ENCODE measurements at places on chromosomes 3 and 15.

DNA sequence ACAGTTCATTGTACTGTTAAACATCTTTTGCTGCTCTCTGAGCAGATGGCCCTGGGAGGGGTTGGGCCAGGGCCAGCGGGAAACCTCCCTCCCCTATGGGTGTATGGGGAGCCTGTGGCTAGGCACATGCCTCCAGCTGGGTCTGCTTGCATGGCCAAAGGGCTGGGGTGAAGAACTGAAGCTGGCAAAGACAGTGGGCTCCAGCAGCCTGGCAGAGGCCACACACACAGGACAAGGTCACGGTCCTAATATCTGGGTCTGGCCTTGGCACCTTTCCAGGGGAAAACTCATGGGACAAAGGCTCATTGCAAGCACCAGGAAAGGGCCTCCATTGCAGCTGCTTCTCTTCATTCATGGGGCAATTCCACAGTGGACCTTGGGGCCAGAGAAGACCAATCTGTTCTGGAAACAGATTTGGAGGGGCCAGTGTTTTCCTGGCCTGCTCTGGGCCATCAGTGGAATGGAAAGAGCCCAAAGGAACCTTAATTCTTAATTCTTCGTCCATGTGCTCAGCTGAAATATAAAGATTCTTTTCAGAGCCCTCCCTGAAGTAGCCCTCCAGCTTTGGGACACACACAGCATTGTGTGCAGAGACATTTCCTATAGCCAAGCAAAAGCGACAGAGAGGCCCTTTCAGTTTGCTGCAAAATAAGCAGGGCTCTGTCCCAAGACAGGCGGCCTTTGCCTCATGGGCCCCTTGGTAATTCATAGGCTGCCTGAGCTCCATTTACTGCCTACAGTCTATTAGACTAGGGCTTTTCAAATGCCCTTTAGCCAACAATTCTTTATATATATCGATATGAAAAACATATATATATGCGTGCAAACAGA, 11.3 kb upstream of the LIMD1 start:
- peak; percentile 21 for DNase-seq

- no peak for DNase-seq
Measured at GRCh38 chr3:122681974-122682409, 1.4 kb downstream of the PARP14 start.

DNA sequence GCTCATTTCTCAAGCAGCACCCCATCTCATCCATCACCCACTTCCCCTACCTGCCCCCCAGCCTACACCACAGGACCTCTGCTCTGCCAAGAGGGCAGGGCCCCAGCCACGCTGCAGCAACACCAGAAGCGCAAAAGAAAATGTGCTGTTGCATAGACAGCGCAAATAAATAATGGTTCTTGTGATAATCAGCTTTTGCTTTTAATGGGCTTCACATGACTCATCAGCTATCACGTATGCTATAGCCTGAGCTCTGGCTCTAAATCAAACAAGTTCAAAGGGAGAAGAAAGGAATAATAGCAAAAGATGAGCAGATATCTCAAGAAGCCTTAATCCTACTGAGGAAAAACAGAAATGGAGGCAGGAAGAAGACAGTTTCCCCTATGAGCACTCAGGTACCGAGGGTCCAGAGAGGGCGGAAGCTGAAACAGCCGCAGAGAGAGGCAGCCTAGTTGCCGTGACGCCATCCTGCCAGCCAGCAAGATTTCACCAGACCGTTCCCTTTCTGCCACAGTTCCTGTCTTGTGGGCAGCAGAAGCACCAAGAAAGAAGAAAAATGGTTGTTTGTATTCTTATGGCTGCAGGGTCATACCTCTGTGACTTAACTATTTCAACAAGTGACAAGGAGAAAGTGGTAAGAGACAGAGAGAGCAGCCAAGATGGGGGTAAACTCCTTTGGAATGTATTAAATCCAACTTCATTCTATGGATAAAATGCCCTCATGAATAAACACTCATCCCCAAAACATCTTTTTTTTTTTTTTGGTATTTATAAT, 22.0 kb downstream of the RAB27A start:
- no peak for DNase-seq

DNA sequence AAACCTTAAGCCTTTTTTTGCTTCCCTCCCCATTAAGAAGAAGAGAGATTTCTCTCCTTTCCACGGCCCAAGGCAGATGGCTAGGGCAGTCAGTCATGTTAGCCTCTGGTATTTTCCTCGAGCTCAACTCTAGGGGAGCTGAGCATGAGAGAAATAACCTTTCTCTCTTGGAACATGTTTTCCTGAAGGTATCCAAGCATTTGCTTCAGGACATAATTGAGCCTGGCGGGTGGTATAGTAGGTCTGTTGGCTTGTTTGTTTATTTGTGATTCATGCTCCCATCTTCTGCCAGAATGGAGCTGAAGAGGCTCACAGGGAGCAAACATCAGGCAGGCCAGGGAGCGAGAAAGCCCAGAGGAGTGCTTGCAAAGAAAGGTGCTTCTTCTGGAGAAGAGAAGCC, 102.5 kb downstream of the MESD start:
- DNase-seq: no peak

- DNase-seq: no peak
Measured at GRCh38 chr3:60025096-60026050, 975.5 kb upstream of the CFAP20DC start.

DNA sequence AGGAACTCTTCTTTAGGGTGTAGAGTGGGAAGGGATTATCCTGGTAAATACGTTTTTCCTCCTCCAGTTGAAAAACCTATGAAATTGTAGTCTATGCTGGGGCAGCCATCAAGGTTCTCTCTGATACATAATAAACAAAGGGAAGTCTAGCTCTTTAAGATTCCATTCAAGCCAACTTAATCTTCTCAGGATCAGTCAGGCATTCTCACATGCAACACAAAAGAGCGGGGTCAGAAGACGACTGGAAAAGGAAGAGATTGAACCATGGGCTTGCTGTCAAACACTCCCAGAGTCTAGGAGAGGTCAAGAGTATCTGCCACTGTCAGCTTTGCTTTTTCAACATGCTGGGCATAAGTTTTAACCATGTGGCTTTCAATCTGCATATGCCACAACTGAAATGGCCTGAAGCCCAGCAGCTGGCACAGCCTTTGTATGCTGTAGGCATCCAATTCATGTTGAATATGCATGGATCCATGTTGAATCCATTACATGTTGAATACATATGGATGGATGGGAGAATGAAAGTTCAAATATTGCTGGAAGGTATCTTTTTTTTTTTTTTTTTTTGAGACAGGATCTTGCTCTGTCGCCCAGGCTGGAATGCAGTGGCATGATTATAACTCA, 8.5 kb downstream of the TRAT1 start:
- DNase-seq: no peak

- DNase-seq: no peak
Measured at GRCh38 chr15:99006146-99006545, 1.4 kb downstream of the PGPEP1L start.

- no peak for DNase-seq
Measured at GRCh38 chr3:55197021-55197420, 269.2 kb upstream of the LRTM1 start.

GRCh38 chr3:37675833-37676596, 185.7 kb upstream of the CTDSPL start:
- DNase-seq: no peak

DNA sequence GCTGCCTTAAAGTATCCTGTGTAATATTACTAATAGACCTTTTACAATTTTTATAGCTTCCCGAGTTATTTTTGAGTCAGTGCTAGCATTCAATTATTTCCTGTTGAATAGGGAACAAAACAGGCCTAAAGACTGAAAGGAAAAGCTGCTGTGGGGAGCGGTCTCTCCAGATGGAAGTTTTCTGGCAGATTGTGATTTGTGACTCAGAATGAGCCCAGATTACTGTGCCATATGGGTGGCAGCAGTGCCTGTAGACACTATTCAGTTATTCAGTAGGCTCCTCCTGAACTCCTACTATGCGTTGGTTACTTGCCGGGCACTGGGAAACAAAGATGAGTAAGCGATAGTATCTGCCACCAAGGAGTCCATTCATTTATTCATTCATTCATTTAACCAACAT, 211.8 kb downstream of the CHST2 start:
- no peak for DNase-seq

- no peak for DNase-seq
Measured at GRCh38 chr3:136518102-136518501, 234.1 kb downstream of the STAG1 start.

GRCh38 chr15:29825227-29825626, 3.0 kb upstream of the TJP1 start:
- no peak for DNase-seq

DNA sequence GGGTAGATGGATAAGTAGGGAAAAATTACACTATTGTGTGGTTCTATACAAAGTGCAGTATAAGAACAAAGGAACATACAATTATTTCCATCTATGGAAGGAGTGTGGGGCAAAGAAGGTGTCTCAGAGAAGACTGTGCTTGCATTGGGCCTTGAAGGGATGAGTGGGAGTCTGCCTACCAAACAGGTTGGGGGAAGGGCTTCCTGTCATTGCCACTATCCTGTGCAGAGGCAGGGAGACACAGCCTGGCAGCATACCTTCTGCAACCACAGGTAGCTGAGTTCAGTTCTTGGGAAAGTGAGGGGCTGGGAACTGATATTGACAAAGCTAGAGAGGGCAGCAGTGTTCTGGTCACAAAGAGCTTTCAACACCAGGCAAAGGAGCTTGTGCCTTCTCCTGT, 3.4 kb downstream of the TIMP4 start:
- DNase-seq: no peak

- DNase-seq: no peak
Measured at GRCh38 chr15:56798639-56799038, 65.3 kb upstream of the ZNF280D start.

GRCh38 chr3:128849911-128850455, 29.4 kb upstream of the ACAD9 start:
- no peak for DNase-seq

DNA sequence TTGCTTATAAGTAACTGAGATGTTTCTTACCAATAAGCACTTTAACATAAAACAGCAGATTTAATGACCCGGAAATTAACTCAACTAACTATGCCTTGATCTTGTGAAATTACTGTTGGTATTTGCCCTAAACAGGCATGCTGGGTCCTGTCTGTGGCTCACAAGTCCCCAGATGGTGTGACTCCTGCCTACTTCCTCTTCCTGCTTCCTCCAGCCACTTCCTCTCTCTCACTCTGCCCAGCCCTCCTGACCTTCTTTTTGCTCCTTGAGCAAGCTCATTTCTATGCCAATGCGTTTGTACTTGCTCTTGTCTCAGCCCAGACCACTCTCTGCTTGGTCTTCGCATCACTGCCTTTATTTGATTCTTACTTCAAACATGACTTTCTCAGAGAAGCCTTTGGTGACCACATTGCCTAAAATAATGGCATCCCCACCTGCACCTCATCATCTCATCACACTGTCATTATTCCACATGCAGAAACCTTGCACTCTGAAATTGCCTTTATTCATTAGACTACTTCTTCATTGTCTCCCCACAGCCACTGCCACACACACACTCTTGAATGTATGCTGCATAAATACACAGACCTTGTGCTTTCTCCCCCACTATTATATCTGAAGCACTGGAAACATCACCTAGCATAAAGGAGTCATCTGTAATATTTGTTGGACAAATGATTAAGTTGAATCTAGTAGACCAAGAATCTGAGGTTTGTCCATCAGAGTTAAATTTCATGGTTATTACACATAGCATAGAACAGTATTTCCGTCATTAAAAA, 256.3 kb upstream of the SEMA6D start:
- DNase-seq: no peak

- no peak for DNase-seq
Measured at GRCh38 chr3:25784971-25785370, 1.7 kb upstream of the NGLY1 start.

- no peak for DNase-seq
Measured at GRCh38 chr15:101242160-101242998, 9.5 kb downstream of the CHSY1 start.

- no peak for DNase-seq
Measured at GRCh38 chr3:94433811-94434210, 370.9 kb downstream of the NSUN3 start.

DNA sequence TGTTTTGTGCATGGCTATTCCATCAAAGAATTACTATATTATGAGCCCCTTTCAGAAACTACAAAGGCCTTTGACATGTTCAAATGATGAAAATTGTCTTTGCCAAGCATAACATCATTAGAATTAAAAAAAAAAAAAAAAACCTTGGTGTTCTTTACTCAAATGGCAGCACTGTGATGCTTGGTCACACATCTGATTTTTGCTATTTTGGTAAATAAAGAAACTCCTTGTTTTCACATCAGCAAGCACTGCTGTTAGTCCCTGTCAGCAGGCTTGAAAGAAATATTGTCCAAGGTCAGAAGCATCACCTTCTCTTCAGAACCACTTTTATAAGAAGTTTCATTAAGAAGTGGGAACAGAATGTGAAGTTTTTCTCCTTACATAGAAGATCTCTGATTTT, 537.3 kb downstream of the MFSD1 start:
- DNase-seq: no peak

DNA sequence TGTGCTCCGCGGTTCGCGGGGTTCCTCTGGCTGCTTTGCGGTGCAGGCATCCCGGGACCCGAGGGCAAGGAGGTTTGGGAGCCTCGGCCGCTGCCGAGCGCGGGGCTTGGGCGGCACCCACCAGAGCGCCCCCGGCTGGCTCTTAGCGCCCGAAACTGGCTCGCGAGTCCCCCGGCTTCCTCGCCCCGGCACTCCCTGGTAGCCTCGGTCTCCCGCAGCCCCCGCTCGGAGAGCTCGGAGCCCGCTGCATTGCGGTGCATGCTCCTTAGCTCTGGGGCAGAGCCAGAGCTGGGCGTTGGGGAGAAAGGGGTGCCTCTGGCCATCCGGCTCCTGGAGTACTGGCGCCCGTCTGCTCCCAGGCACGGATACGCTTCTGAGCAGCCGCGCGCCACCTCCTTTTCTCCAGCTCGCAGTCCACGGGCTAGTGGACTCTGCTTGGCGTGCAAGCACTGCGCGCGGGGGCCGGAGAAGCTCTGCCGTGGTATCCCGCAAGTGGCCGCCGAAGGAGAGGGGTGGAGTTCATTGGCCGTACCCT, 753 bp downstream of the EPHB1 start:
- DNase-seq: no peak

DNA sequence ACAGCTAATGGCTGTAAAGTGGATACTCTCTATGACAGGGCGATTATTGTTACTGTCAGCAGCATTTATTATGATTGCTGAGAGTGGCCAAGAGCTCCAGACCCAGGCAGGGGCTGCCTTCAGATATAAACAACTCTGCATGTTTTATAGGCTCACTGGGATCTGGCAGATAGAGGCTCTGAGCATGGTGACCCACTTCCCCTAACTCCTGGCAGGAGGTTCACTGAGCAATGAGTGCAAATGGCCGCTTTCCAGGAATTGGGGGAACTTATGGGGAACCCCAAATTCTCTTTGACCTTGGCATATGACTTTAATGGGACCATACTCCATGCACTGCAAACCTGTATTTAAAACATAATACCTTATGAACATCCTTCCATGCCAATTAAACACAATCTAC, 59.0 kb downstream of the SCN5A start:
- no peak for DNase-seq

DNA sequence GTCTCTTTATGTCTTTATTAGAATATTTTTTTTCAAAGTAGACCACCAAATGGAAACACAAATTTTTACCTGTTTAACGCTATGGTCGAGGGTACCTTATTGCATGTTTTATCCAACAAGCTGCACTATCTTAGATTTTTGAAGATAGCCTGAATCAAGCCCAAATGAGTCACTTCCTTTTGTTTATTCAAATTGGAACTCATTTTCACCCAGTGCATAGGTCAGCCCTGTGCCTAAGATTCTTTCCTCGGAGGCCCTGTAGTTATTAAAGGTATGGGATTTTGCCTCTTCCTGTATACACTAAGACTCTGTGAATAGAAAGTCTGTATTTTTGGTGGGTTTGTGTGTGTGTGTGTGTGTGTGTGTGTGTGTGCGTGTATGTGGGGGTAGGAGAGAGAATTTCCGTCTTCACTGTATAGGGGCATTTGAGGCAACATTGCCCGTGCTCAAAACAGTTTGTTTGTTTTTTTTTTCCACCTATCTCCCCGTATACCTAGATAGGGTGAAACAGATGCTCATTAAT, 358.0 kb upstream of the CADM2 start:
- no peak for DNase-seq
